CD4-positive, alpha-beta memory T cell (primary cell): ENCODE measurements at places on chromosomes 1 and 21. TPM values are rescaled to one million over a fixed set of nuclear protein-coding genes. Genes with fewer than 3 reads are reported as not detected.

GRCh38 chr1:48775831-48776392 lies 779 bp downstream of the BEND5 start:
- no peaks in the 10 kb centered on the region for H3K4me1 ChIP-seq
- no peaks in the 10 kb centered on the region for H3K36me3 ChIP-seq
- DNase-seq, result peak; percentile 13
- H3K4me3 ChIP-seq, result no peak overlapping the region

GRCh38 chr1:192170196-192170984 lies 12.1 kb downstream of the RGS18 start:
- DNase-seq, result no peak
- no peak overlapping the region for H3K4me3 ChIP-seq
- no peak overlapping the region for H3K27ac ChIP-seq
- H3K27me3 ChIP-seq, result no peaks in the 10 kb centered on the region
- H3K4me1 ChIP-seq, result no peaks in the 10 kb centered on the region
- no peaks in the 10 kb centered on the region for H3K36me3 ChIP-seq

GRCh38 chr1:42744148-42744413 lies 4.0 kb upstream of the CLDN19 start:
- peaks cover 9% of the 10 kb centered on the region for H3K36me3 ChIP-seq
- no peak for DNase-seq
- no peaks in the 10 kb centered on the region for H3K27me3 ChIP-seq
- H3K4me3 ChIP-seq, result no peak overlapping the region
- H3K27ac ChIP-seq, result no peak overlapping the region

Gene MMEL1
- total RNA-seq, result 0.67 TPM

DNA sequence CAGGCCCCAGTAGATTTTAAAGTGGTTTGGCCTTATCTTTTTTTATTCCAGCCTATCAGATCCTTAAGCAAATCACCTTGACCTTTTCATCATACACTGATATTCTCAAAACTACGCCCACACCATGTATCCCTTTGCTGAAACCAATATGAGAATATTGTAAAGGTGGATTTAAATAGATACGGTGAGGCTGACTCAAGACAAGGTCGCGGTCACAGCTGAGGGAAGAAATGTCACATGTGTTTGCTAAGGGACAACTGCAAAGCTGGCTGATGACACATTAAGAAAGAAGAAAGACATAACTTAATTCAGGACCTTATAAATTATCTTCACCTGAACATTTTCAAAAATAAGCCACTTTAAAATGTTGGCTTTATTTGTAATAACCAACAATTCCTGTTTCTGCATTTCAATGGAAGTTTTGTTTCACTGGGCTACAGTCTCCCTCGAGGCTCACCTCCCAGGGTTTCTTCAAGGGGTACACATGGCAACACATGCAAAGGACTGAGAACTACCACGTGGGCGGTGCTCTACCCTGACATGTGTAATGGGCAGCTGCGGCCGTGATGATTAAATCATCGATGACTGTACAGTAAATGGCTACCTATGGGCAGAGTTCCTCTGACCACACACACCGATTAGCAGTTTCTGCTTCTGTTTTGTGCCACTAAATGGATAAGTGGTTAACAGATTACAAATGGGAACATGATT lies 189.5 kb downstream of the SIPA1L2 start:
- no peak overlapping the region for H3K4me3 ChIP-seq
- no peaks in the 10 kb centered on the region for H3K27me3 ChIP-seq
- H3K27ac ChIP-seq, result no peak overlapping the region
- DNase-seq, result no peak
- H3K36me3 ChIP-seq, result no peaks in the 10 kb centered on the region

GRCh38 chr1:60757485-60757884 lies 324.9 kb upstream of the NFIA start:
- H3K4me3 ChIP-seq, result no peak overlapping the region
- no peaks in the 10 kb centered on the region for H3K27me3 ChIP-seq
- H3K36me3 ChIP-seq, result no peaks in the 10 kb centered on the region
- H3K27ac ChIP-seq, result no peak overlapping the region
- DNase-seq, result no peak

DNA sequence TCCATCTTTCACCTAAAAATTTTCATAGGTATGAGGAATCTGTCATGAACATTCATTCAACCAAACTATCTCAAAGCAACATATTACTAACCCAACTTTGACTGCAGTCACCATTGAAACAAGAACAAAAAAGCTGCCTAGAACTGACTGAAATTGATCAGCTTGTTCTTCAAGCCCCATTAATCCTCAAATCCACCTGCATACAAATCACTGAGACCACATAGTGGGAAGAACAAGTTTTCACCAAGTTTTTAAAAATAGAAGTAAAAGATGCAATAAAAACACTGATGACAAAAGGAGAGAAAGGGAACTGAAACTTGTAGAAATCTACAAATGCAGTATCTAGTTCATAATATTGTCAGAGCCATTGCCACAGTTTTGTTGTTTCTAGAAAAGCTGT lies 6.1 kb downstream of the SORT1 start:
- H3K4me1 ChIP-seq, result peaks cover under 1% of the 10 kb centered on the region
- no peaks in the 10 kb centered on the region for H3K36me3 ChIP-seq
- H3K27ac ChIP-seq, result no peak overlapping the region
- no peak for DNase-seq
- H3K27me3 ChIP-seq, result peaks cover 29% of the 10 kb centered on the region

GRCh38 chr1:46013581-46013980 lies 118.8 kb downstream of the PIK3R3 start:
- no peak overlapping the region for H3K27ac ChIP-seq
- no peak overlapping the region for H3K4me3 ChIP-seq
- no peak for DNase-seq
- peaks cover 3% of the 10 kb centered on the region for H3K36me3 ChIP-seq

GRCh38 chr1:36988321-36988720 lies 46.0 kb downstream of the GRIK3 start:
- no peak for DNase-seq
- no peaks in the 10 kb centered on the region for H3K27me3 ChIP-seq
- H3K4me1 ChIP-seq, result no peaks in the 10 kb centered on the region
- no peaks in the 10 kb centered on the region for H3K36me3 ChIP-seq
- no peak overlapping the region for H3K4me3 ChIP-seq

Gene OLFML2B
- total RNA-seq, result 0.36 TPM

DNA sequence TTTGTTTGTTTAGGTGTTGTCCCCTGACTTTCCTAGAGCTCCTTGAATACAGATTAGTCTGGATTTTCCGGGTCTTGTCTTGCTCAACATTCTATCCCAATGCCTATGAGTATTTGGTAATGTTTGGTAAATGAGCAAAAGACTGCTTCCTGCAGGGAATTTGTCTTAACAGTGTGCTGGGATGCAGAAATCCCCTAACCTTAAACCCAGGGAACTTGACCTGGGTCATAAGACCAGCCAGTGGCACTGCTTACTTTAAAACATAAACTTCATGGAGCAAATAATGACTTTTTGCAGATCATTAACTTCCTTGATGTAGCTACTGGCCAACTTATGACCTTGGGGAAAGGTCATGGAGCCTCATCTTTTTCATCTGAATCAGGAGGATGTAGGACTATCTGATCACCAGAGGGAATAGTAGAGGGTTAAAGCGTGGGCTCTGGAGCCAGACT lies 27.2 kb downstream of the TCEANC2 start:
- no peaks in the 10 kb centered on the region for H3K27me3 ChIP-seq
- H3K4me1 ChIP-seq, result no peaks in the 10 kb centered on the region
- no peak for DNase-seq
- no peaks in the 10 kb centered on the region for H3K36me3 ChIP-seq
- H3K4me3 ChIP-seq, result no peak overlapping the region

Gene ELAPOR1
- 13.7 TPM for total RNA-seq

GRCh38 chr1:98965394-98965793 lies 39.3 kb downstream of the PLPPR5 start:
- no peaks in the 10 kb centered on the region for H3K27me3 ChIP-seq
- H3K27ac ChIP-seq, result no peak overlapping the region
- no peak for DNase-seq
- no peak overlapping the region for H3K4me3 ChIP-seq

- no peak overlapping the region for H3K4me3 ChIP-seq
- H3K36me3 ChIP-seq, result no peaks in the 10 kb centered on the region
- H3K27me3 ChIP-seq, result no peaks in the 10 kb centered on the region
- no peak for DNase-seq
- no peaks in the 10 kb centered on the region for H3K4me1 ChIP-seq
- no peak overlapping the region for H3K27ac ChIP-seq
Measured at GRCh38 chr21:26394341-26394740, 178.7 kb downstream of the CYYR1 start.

GRCh38 chr1:45071567-45071966 lies 59.5 kb downstream of the UROD start:
- DNase-seq, result no peak
- H3K4me1 ChIP-seq, result no peaks in the 10 kb centered on the region
- H3K4me3 ChIP-seq, result no peak overlapping the region
- no peaks in the 10 kb centered on the region for H3K27me3 ChIP-seq
- no peak overlapping the region for H3K27ac ChIP-seq

DNA sequence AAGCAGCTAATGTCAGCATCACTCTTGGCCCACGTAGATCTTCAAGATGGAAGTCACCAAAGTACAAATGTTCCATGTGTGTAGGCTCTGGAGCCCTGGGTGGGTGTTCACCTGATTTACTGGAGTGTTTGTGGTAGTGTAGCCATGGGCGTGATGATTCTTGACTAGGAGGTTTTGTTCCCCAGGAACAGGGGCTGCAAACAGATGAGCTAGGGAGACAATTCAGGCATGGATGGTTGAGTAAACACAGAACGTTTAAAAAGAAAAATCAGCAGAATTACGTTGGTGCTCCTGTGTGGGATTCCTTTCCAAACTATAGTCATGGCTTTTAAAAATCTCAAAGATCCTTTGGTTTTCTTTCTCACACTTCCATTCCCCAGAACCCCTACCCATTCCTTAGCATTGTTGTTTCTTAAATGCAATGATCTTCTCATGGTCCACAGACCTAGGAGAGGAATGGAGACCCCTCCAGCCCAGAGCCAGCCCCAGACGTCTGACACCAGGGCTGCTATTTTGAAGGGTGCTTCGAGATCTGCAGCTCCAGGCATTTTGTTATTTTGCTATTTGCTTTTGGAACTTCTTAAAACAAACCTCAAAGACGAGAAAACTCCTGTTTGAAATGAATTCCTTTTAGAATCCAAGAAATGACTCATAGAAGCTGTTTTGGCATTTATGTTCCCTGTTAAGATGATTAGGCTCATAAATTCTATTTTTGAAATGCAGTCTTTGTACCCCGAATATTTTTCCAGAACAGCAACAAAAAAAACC lies 115.1 kb downstream of the ETS2 start:
- no peak for DNase-seq
- H3K27ac ChIP-seq, result no peak overlapping the region
- no peak overlapping the region for H3K4me3 ChIP-seq
- H3K4me1 ChIP-seq, result no peaks in the 10 kb centered on the region
- H3K27me3 ChIP-seq, result no peaks in the 10 kb centered on the region

- H3K4me1 ChIP-seq, result no peaks in the 10 kb centered on the region
- no peak overlapping the region for H3K27ac ChIP-seq
- no peak for DNase-seq
- H3K4me3 ChIP-seq, result no peak overlapping the region
- H3K36me3 ChIP-seq, result peaks cover 11% of the 10 kb centered on the region
Measured at GRCh38 chr1:84217239-84217638, 73.2 kb downstream of the PRKACB start.

Gene CCDC17
- total RNA-seq, result 7.6 TPM

GRCh38 chr1:224357626-224358124 lies 996 bp downstream of the CNIH4 start:
- peaks cover 27% of the 10 kb centered on the region for H3K4me1 ChIP-seq
- H3K36me3 ChIP-seq, result no peaks in the 10 kb centered on the region
- peak overlapping the region; percentile 63 for H3K4me3 ChIP-seq

GRCh38 chr1:224058303-224058702 lies 55.6 kb upstream of the FBXO28 start:
- H3K4me1 ChIP-seq, result no peaks in the 10 kb centered on the region
- H3K36me3 ChIP-seq, result no peaks in the 10 kb centered on the region
- H3K4me3 ChIP-seq, result no peak overlapping the region
- no peak overlapping the region for H3K27ac ChIP-seq
- no peaks in the 10 kb centered on the region for H3K27me3 ChIP-seq

Gene PTPN22
- 33.7 TPM for total RNA-seq

- DNase-seq, result no peak
- H3K27ac ChIP-seq, result peak overlapping the region; percentile 89
- no peaks in the 10 kb centered on the region for H3K27me3 ChIP-seq
- H3K4me1 ChIP-seq, result peaks cover 67% of the 10 kb centered on the region
- H3K36me3 ChIP-seq, result peaks cover 23% of the 10 kb centered on the region
Measured at GRCh38 chr21:42404539-42404938, 837 bp downstream of the UBASH3A start.

GRCh38 chr1:61424382-61424781 lies 300.6 kb downstream of the TM2D1 start:
- no peak overlapping the region for H3K4me3 ChIP-seq
- H3K36me3 ChIP-seq, result no peaks in the 10 kb centered on the region
- no peak for DNase-seq
- no peaks in the 10 kb centered on the region for H3K4me1 ChIP-seq

- H3K4me1 ChIP-seq, result peaks cover 33% of the 10 kb centered on the region
- no peaks in the 10 kb centered on the region for H3K36me3 ChIP-seq
- DNase-seq, result peak; percentile 61
- no peak overlapping the region for H3K27ac ChIP-seq
- H3K27me3 ChIP-seq, result no peaks in the 10 kb centered on the region
Measured at GRCh38 chr21:42833439-42833815, 45.9 kb downstream of the WDR4 start.

DNA sequence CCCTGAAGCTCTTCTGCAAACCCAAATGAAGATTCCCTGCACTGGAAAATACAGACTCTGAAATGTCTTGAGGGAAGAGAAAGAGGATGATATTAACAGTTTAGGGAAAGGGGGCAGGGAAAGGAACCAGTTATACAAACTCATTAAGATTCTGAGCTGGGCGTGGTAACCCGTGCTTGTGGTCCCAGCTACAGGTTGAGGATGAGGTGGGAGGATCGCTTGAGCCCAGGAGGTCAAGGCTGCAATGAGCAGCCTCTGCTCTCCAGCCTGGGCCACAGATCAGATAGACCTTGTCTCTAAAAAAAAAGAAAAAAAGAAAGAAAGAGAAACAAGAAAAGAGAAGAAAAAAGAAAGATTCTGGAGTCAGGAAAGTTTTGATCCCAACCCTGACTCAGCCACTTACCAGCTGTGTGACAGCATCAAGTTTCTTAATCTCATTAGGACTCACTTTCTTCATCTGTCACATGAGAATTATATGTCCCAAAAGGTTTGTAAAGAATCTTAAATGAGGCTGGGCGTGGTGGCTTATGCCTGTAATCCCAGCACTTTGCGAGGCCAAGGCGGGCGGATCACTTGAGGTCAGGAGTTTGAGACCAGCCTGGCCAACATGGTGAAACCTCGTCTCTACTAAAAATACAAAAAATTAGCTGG lies 53.9 kb downstream of the OPTC start:
- no peaks in the 10 kb centered on the region for H3K4me1 ChIP-seq
- no peaks in the 10 kb centered on the region for H3K36me3 ChIP-seq
- no peak overlapping the region for H3K27ac ChIP-seq
- H3K4me3 ChIP-seq, result no peak overlapping the region
- no peaks in the 10 kb centered on the region for H3K27me3 ChIP-seq
